Activated CD4-positive, CD25-positive, alpha-beta regulatory T cell treated with anti-CD3 and anti-CD28 coated beads, Interleukin-2, amount 50 U/mL, for 24 hours (primary cell): ENCODE measurements at places on chromosomes 5 and 9.

DNA sequence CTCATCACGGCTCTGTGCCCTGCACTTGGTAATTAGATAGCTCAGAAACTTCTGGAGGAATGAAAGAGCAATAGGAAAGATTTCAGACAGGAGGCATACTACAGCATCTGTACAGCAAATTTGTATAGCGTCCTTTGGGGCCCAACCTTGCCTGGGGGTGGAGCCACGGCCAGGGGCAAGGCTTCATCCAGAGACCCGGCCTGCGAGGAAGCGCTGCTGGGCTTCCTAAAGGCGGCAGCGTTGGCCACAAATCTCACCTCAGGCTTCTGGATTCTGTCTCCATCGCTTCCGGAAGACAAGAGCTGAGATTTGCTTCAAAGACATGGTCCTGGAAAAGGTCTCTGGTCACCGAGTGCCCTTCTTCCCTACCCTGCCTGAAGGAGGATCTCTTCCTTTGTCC lies 12.2 kb upstream of the SPATA31D1 start:
- ATAC-seq = no peak

DNA sequence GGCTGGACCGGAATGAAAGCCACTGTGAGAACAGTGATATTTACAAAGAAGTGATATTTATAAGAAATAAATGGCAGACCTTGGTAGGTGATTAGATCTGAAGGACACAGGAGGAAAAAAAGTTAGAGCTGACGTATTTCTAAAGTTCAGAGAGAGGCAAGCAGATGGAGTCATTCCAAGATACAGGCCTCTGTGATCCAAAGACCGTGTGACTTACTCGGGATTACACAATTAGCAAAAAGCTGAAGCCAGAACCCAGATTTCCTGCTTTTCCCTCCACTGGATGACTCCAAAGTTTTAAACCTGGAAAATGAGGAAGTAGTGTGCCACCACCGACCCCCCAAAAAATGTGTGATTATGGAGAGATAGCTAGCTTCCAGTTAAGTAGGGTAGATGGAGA lies 3.1 kb upstream of the DOCK8 start:
- no peak for ATAC-seq

DNA sequence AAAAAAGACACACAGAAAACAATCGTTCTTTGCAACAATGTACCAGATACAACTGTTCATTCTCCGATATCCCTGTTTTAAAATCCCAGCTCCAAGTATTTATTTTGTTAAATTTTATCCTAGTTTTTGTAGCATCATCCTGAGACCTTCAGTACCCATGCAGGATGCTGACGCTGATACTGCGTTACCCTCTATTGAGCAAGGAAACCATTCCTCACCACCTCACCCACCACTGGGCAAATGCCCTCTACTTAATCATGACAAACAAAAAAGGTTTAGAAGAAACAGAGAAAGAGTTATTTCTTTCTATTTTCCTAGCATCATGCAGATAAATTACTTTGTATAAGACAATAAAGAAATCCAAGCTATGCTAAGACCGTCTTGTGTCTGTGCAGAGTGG lies 136.1 kb upstream of the PCA3 start:
- no peak for ATAC-seq

- no peak for ATAC-seq
These were observed 259.3 kb downstream of the TUSC1 start for GRCh38 chr9:25418974-25419373.

GRCh38 chr5:140113180-140113698 lies 670 bp upstream of the PURA start:
- no peak for ATAC-seq

GRCh38 chr5:27458287-27458686 lies 419.9 kb upstream of the CDH9 start:
- no peak for ATAC-seq

GRCh38 chr5:14321936-14322335 lies 178.8 kb downstream of the TRIO start:
- ATAC-seq = no peak

GRCh38 chr9:108783731-108784495 lies 71.9 kb downstream of the ACTL7B start:
- no peak for ATAC-seq

GRCh38 chr9:29740518-29740917 lies 2167.2 kb upstream of the C9orf72 start:
- ATAC-seq = no peak

DNA sequence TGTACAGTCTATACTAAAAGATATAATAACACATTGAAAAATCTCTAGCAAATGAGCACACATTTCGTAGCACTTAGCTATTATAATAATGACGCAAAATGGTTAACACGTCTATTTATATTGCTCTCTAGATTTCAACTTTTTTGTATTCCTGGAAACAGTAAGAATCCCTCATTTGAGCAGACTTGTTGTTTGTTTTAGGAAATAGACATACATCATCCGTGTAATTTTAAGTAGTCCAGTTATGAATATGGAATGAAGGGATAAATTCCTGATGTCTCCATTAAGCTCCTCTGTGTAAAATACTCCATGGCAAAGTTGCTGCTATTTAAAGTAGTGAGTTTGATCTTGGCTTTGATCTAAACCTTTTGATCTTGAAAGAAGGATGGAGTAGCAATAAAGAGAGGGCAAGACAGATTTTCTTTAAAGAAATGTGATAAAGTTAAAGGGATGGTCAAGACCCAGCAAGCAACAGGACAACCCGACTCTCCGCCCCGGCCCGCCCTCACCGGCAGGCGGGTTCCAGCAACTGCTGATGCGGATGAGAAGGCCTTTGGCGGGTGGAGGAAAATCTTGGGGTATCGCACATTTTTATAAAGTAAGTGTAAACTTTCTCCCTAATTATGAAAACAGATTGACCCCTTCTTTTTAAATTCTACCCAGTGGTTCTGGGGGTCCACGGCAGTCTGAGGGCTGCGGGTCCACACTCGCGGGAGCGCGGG lies 277.4 kb downstream of the AOPEP start:
- no peak for ATAC-seq

DNA sequence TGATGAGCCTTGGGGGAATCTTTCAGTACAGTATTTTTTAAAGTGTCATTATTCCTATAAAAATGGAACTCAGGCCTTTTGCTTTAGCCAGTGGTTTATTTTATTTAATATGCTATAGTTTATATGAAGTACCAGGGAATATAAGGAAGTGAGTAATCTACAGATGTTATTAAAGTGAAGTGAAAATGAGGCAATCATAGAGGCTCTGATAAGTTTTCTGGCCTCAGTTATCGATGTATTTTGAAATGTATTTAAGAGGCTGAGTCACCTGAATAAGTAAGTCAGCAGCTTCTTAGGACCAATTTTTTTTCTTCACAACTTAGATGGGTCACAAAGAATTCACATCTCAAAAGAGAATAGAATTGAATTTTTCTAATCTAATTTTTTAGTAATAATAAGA lies 829.0 kb downstream of the DNAH5 start:
- ATAC-seq = no peak

DNA sequence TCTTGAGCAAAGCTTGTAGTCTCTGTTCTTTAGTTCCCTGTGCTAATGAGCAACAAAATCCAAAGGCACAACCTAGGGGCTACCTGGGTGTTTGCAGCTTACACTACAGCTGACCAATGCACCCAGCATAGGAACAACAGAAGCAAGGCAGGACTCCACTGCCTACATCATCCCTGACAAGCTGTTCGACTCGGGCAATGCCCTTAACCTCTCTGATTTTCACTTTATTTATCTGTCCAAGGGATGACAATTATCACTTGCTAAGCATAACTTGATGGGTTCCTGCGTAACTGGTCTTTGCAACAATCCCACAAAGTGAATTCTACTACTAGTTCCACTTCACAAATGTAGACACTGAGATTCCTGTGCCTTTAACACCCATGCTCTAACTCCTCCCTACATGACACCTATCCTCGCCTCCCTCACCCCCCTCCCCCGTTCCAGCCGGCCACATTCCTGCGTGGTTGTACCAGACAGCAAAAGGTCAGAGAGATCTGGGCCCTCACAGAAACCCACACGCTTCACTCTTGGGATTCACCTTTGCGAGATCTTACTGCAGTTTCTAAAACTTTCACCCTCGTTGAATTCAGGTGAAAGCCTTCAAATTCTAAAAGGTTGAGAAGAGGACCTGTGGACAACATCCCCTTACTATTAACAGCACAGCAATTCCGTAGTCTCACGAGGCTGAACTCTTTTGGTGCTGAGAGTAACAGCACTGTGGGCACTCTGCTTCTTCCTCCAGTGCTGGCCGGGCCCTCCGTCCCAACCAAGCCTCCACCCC lies 995 bp downstream of the IPPK start:
- ATAC-seq = no peak

- no peak for ATAC-seq
These were observed 12.4 kb downstream of the MRPS30 start for GRCh38 chr5:44821164-44821563.

- ATAC-seq = no peak
These were observed 740.5 kb downstream of the TLE1 start for GRCh38 chr9:80948876-80949275.

DNA sequence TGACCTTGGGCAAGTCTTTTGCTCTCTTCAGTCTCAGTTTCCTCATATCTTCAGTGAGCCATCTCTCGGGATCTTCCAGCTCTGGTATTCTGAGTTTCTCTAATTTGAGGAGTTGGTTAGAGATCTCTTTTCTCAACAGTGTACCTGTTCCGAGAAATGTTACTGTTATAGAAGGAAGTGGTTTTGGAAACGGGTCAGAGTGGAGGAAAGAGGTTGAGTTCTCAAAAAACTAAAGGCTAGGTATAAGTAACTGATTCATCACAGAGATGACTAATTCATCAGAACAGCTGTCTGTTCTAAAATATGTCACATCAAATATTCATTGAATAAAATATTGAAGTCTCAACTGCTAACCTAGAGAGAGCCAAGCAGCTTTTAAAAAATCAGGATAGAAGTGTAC lies 106.6 kb downstream of the PALM2AKAP2 start:
- ATAC-seq = peak; percentile 85

- no peak for ATAC-seq
These were observed 31.4 kb upstream of the SARDH start for GRCh38 chr9:133769511-133770075.

DNA sequence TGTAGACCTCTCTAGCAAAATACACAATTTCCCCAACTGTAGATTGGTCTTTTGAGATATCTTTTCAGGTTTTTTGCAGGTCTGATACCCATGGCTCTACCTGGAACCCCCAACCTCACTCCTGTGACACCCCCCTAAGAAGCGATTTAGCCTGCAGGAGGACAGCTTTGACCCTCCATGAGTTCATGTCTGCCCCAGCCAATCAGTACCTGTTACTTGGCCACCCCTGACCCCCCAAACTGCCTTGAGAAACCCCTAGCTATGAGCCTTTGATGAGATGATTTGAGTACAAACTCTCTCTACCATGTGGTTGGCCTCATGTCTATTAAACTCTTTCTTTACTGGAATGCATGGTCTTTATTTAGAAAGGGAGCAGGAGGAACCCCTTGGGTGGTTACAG lies 25.7 kb downstream of the ABO start:
- no peak for ATAC-seq

- no peak for ATAC-seq
These were observed 1413.1 kb upstream of the CDH6 start for GRCh38 chr5:29780401-29780800.

DNA sequence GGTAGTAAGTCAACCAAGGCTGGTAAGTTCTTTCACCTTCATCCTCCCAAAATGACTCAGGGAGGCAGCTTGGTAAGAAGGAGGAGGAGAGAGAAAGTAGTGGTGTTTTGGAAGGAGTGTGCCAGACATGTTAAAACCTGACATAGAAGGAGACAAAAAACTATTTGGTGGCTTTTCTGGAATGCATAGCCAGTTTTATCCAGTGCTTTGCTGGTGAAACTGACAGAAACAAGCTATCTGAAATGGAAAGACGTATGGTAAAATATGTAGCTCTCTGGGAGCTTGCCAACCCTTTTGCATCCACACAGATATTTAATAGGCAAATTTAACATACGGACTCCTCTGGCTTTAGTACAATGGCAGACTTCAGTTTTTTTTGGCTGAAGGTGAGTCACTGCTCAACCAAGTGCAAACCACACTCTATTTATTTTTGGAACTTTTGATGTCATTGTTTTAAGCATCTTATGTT lies 45.4 kb downstream of the RAB14 start:
- ATAC-seq = peak; percentile 88

- no peak for ATAC-seq
These were observed 39.2 kb downstream of the NADK2 start for GRCh38 chr5:36202521-36202961.

DNA sequence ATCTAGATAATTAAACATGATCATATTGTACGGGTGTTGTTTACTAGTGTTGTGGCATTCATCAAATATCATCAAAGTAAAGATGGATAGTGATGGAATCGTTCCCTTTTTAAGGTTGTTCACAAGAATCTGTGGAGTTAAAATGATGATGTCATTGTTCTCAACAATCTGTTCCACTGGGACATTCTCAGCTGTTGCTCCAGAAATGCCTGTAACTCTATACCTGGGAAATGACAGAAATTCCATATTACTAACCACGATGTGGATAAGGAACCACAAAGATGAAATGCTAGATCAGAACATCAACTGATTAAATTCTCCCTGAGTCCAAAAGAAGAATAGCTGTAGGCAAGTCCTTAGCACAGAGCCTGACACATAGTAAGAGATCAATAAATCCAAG lies 38.0 kb downstream of the RIGI start:
- ATAC-seq = no peak

GRCh38 chr5:176296-176823 lies 14.9 kb upstream of the LRRC14B start:
- ATAC-seq = no peak

- no peak for ATAC-seq
These were observed 3.2 kb upstream of the SCGB3A1 start for GRCh38 chr5:180594311-180595045.

GRCh38 chr9:94812343-94812742 lies 85.8 kb downstream of the AOPEP start:
- ATAC-seq = no peak

GRCh38 chr5:155943516-155944407 lies 383.2 kb upstream of the SGCD start:
- ATAC-seq = no peak

GRCh38 chr5:165622864-165623536 lies 2117.6 kb downstream of the MAT2B start:
- ATAC-seq = no peak
